ENCODE measurements at places on chromosomes 2 and 18.

DNA sequence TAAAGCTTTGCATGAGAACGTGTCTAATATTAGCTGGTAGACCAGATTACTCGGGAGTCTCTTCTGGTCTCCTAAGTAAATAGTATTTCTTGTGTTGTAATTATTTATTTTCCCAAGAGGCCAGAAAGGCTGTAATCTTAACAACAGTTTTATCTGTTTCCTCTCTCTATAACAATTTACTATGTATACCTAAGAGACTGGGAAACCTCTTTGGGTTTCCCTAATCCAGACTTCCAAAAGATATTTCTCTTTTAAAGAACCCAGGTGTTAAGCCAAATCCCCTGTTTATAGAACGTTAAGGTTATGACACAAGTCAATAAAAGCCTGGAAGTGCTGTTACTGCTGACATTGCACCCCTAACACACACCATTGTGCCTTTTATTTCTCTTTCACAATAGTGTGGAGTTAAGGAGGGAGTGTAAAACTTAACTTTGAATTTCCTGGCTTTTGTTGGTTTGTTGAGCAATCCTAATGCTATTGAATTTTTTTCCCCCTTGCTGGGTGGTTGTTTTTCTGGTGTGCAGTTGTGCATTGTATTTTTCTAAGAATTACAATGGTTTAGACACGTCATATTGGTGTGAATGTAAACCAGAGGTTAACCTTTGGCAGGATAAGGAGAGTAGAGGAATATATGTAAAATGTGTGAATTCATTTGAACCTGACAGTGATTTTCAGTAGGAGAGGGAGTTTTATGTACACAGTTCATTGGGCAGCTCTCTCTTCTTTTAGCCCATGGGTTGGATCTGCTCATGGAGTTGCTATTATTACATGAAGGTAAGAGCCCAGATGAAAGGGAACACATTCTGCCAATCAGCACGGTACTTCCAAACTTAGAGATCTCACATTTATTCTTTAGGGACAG is 192.8 kb downstream of the MTX2 start:
- DNase-seq, result no peak

DNA sequence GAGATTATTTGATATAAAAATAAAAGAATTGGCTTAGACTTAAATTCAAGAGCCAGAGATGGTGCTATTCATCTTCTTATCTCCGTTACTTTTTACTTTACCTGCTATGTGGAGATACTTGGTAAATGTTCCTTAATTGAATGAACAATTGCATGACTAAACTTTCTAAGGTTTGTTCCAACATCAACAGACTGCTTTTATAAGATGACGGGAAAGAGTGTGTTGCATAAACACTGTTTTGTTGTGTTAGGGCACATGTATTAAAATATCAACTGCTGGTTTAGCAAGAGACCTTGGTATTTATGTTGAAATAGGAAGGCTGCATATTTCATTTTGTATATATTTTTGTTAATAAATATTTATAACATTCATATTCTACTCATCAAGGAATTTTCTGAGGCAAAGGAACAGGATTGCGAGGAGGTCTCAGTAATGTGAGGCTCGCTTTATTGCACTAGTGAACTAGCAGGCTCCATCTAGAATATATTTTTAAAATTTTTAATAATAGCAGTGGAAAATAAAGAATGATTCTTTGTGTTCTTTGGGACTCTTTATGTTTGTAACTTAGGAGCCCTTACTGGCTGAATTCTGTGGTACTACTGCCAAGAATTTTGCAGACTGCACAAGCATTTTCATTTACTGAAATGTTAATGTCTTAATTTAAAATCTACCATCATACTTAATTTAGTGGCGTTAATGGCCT is 10.7 kb upstream of the NFE2L2 start:
- no peak for DNase-seq

DNA sequence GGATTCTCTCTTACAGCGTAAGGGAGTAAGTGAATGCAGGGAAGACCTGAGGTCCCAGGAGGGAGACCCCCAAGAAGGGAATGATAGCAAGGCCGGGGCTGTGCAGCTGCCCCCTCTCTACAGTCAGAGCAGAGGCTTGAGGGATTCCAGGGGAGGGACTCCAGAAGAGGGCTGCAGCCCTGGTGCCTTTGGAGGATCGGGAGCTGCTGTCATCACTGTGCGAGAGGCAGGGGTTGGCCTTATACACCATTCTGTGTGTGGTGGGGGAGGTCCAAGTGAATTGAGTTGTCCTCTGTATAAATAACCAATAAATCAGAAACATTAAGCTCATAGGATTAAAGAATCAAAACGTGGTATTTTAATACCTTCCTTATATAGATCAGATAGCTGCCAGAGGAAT is 114.9 kb downstream of the GLI2 start:
- DNase-seq, result no peak

- DNase-seq, result no peak
Observed at GRCh38 chr2:63425079-63425416, 163.2 kb downstream of the WDPCP start.

- no peak for DNase-seq
Observed at GRCh38 chr18:6606411-6607085, 123.0 kb upstream of the ARHGAP28 start.

DNA sequence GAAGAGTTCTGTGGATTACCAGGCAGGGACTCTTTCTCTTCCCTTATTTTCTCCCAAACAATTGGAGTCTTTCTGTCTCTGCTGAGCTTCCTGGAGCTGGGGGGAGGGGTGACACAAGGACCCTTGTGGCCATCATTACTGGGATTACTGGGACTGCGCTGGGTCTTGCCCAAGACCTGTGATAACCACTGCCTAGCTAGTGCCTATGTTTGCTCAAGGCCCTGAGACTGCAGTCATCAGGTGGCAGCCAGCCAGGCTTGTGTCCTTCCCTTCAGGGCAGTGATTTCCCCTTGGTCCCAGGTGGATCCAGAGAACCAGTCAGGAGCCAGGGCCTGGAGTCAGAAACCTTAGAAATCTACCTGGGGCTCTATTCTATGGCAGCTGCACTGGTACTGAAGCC is 355.6 kb downstream of the PARD3B start:
- DNase-seq, result no peak

GRCh38 chr2:217722883-217723472 is 279.8 kb downstream of the TNS1 start:
- DNase-seq, result peak; percentile 27

GRCh38 chr2:43556256-43556655 is 39.6 kb downstream of the THADA start:
- DNase-seq, result no peak

GRCh38 chr2:158953926-158954763 is 14.3 kb upstream of the TANC1 start:
- DNase-seq, result peak; percentile 25

GRCh38 chr2:109438773-109439389 is 174.9 kb downstream of the SEPTIN10 start:
- DNase-seq, result no peak

- DNase-seq, result no peak
Observed at GRCh38 chr18:49304751-49305150, 155.7 kb downstream of the DYM start.

DNA sequence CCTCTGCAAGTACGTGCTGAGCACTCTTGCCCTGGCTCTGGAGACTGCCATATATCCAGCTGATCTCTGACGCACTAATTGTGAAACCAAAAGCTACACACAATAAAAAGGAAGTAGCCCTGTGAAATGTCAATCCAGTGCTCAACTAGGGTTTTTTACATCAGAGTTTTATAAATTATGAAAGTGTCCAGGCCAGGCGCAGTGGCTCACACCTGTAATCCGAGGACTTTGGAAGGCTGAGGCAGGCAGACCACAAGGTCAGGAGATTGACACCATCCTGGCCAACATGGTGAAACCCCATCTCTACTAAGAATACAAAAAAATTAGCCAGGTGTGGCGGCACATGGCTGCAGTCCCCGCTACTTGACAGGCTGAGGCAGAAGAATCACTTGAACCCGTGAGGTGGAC is 24.5 kb upstream of the PEX13 start:
- no peak for DNase-seq

GRCh38 chr2:214382229-214382628 is 28.6 kb upstream of the VWC2L start:
- DNase-seq, result no peak

DNA sequence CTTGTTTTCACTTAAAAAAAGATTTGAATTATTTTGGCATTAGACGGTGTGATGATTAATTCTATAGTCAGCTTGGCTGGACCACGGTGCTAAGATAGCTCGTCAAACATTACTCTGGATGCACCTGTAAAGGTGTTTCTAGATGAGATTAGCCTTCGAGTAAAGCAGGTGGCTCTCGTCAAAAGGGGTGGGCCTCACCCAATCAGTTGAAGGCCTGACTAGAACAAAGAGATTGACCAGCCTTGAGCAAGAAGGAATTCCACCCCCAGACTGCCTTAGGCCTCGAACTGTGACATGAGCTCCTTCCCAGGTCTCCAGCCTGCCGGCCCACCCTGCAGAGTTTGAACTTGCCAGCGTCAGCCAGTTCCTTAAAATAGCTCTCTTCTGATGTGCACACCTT is 73.4 kb downstream of the TWIST2 start:
- no peak for DNase-seq

DNA sequence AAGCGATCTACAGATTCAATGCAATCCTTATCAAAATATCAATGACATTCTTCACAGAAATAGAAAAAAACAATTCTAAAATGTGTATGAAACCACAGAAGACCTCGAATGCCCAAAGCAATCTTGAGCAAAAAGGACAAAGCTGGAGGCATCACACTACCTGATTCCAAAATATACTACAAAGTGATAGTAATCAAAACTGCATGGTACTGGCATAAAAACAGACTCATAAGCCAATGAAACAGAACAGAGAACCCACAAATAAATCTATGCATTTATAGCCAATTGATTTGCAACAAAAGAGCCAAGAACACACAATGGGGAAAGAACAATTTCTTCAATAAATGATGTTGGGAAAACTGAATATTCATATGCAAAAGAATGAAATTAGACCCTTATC is 99.2 kb downstream of the POLR1A start:
- no peak for DNase-seq

DNA sequence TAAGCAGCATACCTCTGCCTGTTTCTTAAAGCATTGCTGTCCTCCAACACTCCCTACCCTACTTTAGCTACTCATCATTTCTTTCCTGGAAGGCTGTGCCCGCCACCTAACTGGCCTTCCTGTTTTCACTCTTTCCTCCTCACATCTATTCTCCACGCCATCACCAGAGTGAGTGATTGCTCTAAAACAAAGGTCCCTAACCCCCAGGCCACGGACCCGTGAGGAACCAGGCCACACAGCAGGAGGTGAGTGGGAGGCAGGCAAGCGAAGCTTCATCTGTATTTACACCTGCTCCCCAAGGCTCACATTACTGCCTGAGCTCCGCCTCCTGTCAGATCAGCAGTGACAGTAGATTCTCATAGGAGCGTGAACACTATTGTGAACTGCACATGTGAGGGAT is 13.3 kb upstream of the ZEB2 start:
- DNase-seq, result no peak

DNA sequence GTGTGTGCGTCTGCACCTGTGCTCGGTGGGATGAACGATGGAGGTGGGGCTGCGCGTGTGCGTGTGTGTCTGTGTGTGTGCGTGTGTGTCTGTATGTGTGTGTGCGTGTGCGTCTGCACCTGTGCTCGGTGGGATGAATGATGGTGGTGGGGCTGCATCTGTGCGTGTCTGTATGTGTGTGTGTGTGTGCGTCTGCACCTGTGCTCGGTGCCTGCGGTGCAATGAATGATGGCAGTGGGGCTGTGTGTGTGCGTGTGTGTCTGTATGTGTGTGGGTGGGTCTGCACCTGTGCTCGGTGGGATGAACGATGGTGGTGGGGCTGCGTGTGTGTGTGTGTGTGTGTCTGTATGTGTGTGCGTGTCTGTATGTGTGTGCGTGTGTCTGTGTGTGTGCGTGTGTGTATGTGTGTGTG is 48.5 kb upstream of the CTDP1 start:
- DNase-seq, result no peak

GRCh38 chr18:48557640-48558174 is 18.9 kb downstream of the CTIF start:
- DNase-seq, result no peak

DNA sequence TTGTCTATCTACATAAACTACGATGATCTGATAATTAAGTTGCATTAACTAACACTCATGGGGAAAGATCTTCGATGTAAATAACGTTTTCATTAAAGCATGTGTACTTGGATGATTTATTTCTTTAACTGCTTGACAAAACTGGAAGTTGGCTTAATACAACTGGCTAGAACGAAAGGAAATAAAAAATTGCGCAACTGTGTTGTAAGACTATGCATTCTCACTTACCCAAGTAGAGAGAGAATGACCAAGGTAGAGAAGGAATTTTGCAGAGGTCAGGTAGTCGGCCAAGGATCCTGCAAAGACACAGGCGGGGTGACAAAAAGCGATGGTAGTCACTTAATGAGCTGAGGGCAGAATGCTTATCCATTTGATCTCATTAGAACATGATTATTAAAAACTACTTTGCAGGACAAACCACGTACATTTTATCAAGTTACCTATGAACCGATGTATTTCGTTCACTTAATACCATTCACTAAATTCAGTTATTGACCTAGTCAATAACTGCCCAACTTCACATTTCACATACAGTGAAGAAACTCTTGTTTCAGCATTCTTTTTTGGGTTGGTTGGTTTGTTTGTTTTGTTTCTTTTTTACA is 900 bp downstream of the SLC40A1 start:
- no peak for DNase-seq

GRCh38 chr2:121567957-121568409 is 37.3 kb downstream of the RNU4ATAC start:
- DNase-seq, result no peak

- peak; percentile 59 for DNase-seq
Observed at GRCh38 chr2:54575379-54575888, 119.3 kb downstream of the SPTBN1 start.

DNA sequence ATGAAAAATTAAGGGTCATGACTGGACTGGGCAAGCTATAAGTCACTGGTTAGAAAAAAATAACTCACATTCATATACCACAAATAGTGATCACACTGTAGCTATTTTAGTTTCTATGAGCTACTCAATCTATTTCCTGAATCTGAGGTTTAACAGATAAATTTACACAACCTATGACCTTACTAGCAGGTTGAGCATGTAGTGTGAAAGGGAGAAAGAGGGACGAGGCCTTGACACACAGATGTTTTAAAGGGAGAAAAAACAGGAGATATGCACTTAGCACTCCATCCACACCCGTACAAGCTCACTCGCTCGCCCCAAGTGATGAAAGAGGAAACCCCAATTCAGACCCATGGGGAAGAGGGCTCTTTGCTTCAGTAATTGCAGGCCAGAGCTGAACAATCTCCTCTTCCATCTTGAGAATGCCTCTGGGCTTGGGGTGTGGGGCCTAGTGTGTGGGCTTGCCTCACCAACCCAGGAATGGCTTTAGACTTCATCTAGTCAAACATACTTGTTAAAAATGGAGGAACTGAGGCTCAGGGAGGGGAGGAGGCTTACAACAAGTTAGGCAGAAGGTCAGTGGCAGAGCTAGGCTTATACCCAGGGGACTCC is 10.7 kb downstream of the CYRIA start:
- DNase-seq, result no peak

GRCh38 chr2:2041256-2041824 is 289.7 kb downstream of the MYT1L start:
- DNase-seq, result no peak

- no peak for DNase-seq
Observed at GRCh38 chr18:64713284-64713683, 564.4 kb upstream of the LINC00305 start.

All from stimulated activated CD4-positive, alpha-beta T cell treated with anti-CD3 and anti-CD28 coated beads, Interleukin-1b, Interleukin-23, amount 100 ng/mL, for 48 hours (primary cell).